ENCODE measurements at places on chromosomes 5 and 9.

- no peak for DNase-seq
Measured at GRCh38 chr5:142846406-142846805, 76.2 kb downstream of the ARHGAP26 start.

DNA sequence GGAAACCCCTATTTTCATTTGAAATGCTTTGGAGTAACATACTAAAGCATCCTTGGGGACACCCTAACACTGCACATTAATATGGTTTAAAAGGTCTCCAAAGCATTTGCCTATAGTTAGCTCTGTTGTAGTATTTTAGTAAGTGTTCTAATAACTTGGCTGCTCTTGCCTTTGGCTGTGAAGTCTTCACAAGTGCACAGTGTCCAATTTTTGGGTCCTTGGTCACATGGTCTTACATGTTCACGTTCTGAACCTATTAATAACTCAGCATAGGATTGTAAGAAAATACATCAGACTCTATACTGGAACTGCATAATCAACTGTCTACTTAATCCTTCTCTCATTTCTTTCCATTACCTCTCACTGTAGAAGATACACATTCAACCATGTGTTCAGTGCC, 17.4 kb downstream of the ADAMTS19 start:
- DNase-seq = no peak

GRCh38 chr9:117411547-117411946, 3.3 kb downstream of the ASTN2 start:
- peak; percentile 74 for DNase-seq

DNA sequence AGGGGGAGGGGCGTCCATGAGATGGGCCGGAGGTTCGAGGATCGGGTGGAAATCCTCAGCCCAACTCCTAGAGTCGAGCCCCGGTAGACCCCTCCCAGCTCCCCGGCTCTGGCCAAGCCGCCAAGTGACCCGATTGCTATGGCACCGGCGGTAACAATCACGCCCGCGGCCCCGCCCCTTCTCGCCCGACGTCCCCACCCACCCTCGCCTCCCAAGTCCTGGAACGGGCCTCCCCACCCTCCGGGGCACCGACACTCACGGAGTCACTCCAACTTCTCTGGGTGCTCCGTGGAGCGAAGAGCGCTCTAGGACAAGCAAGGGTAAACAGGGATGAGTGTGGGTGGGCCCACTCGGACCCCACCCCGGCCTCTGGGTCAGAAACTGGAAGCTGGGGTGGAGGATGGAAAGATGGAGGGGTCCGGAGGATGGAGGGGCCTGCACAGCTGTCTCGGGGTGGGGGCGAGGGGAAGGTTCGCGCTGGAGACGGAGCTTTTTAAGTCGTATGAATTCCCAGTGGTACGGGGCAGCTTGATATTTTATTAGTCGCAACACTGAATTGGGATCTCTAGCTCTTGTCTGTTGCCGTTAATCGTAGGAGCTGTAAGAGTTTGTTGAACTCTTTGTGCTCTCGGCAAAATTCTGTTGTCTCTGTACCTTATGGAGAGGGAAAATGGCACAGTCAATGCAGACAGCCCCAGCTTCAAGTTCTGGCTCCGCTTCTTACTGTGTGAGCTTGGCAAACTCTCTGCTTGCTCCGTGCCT, at the start of gene SPACA9:
TSS of gene SPACA9 (plus strand) at position 204 of the 762 bp plus-strand sequence. CDS start 5,050 bp downstream, outside the sequence.
- peak; percentile 55 for DNase-seq

GRCh38 chr9:22088717-22089061, 79.6 kb upstream of the CDKN2B start:
- no peak for DNase-seq

- no peak for DNase-seq
Measured at GRCh38 chr5:125961150-125961549, 462.1 kb upstream of the GRAMD2B start.

GRCh38 chr5:36170832-36171424, 19.0 kb downstream of the SKP2 start:
- DNase-seq = no peak

- peak; percentile 28 for DNase-seq
Measured at GRCh38 chr5:150143350-150144245, 12.0 kb downstream of the PDGFRB start.

DNA sequence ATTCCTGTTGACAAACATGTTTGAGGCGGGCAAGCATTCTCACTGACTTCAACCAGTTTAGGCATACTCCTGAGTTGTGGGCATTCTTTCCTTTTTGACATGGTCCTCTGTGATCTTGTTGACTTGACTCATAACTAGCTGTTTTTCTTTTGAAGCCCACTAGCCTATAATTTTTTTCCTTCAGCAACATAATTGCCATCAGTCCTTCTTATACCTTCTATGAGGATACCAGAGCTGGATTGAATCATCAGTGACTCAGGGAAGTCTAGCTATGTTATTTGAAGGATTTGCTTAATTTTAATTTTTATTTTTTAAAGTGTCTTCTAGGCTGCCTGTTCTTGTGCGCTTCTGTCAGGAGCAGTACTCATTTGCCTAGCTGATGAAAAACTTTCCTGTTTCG, 259.5 kb downstream of the NR3C1 start:
- no peak for DNase-seq

Measured in pancreas (tissue), 10 donors.